ENCODE measurements at places on chromosomes 2 and 18.

- no peak for DNase-seq
These were observed 18.3 kb upstream of the ICOS start for GRCh38 chr2:203918264-203918663.

DNA sequence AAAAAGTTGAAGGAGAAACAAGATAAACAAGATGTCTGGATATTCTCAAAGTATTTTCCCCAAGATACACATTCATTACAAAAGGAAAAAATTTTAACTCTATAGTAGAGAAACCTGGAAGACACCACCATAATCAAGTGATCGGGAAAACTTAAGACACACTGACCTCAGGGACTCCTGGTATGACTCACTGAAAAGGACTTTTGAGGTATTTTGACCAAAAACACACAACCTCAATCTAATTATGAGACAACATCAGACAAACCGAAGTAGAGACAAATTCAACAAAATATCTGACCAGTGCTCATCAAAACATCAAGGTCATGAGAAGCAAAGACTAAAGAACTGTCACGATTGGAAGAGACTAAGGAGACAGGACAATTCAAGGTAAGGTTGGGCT, 34.7 kb downstream of the LPIN2 start:
- peak; percentile 55 for DNase-seq

- no peak for DNase-seq
These were observed 24.4 kb upstream of the ITM2C start for GRCh38 chr2:230840301-230840700.

GRCh38 chr2:1642066-1642861, 102.1 kb downstream of the PXDN start:
- DNase-seq = peak; percentile 75

DNA sequence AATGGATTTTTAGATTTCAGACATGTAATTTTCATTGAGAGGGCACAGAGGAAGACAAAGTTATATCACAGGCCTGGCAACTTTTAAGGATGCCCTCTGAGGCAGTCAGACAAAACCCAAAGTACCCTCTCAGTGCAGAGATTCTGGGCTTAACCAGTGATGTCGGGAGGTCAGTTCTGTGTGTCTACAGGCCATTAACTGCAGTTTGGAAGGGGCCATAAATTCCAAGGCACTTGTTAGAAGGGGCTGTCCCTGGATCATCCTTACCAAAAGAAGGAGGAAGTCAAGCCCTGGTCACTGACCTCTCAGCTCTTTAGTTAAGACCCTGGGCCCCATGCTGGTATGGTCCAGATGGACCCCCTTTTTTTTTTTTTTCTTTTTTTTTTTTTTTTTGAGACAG, 60.7 kb downstream of the LRRFIP1 start:
- DNase-seq = no peak

DNA sequence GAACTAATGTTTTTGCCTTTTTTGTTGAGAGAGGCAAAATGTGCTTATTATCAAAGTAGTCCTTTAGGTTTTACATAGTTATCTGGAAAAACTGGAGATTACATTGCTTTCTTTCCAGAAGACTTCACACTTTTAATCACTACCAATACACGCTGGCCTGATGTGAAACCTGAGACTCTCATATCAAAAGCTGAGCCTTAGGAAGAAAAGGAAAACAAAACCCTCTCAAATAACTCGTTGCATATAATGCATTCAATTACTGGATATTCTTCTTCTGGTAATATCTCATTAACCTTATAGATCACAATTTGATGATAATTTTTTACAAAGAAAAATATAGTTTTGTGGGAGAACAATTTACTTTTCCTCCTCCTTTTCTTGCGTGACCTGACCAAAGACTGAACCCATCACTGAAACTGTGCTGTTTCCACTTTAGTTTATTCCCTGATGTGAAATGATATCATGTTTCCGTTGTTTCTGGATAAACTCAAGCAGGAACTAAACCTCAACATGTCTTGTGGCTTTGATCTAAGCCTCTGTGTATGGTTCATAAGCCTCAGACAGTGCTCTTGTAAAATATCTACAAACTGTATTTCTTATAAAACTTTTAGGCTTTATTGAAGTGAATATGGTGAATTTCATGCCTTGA, 332.4 kb downstream of the GULP1 start:
- peak; percentile 69 for DNase-seq

- DNase-seq = peak; percentile 84
These were observed 173.3 kb upstream of the ZFP36L2 start for GRCh38 chr2:43399515-43400264.

- DNase-seq = no peak
These were observed 274.1 kb downstream of the ALPK2 start for GRCh38 chr18:58354791-58355190.

DNA sequence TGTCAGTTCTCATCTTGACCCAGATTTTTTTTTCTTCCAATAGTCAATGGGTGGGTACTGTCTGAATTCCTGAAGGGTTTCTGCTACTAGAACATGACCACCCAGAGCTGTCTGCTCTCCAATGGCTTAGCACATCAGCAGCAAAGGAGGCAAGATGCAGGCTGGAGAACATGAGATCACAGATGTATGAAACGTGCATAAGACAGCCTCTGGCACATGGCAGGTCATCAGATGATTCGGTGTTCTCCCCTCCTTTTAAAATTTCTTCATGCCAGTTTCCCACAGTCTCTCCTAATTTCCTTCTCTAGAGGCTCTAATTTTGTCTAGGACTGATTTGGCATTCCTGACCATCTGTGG, 359.3 kb upstream of the TNP1 start:
- no peak for DNase-seq

DNA sequence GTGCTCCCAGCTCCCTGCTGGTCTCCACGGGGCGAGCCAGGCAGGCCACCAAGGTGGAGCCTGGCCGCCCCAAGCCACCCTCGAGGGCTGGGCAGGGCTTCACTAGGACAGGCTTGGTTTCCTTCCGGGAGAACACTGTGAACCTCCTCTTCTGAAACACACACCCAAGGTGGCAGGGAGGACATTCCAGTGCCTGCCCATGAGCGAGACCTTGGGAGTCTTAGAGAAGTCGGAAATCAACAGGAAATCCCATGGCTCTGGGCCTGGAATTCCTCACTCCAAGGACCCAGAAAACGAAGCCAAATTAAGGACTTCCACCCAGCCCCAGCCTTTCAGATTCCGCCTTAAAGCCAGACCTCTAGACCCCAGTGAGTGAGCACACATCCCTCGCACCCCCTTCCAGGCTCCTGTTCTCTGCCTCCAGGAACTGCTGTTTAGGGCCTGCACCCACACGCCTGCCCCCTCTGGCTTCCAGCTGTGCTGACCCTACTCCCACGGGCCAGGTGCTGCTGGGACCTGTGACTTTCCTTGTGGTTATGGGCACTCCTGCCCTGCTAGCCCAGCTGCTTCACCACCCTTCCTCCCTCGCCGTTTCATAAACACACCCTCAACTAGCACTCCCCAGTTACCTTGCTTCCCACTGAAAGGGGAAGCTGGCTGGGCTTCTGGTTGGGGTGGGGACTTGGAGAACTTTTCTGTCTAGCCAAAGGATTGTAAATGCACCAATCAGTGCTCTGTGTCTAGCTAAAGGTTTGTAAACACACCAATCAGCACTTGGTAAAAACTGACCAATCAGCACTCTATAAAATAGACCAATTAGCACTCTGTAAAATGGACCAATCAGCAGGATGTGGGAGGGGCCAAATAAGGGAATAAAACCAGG, 13.7 kb downstream of the GPR17 start:
- no peak for DNase-seq

DNA sequence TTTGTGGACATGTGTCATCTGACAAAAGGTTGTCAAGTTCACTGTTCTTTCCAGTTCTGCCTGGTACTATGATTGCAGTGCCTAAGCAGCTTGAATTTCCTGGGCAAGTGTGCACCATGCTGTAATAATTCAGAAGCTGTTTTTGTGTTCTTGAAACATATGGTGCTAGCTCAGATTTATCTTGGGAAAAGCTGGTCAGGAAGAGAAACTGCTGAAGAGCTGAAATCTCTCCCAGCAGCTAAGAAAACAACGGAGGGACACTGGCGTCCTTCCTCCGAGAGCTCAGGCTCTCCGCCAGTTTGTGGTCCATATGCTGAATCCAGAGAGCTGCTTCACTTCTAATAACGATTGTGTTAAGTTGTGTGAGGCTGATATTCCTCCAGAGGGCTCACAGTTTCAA, 642.0 kb downstream of the DPP10 start:
- no peak for DNase-seq

GRCh38 chr18:80258640-80259039, 11.3 kb upstream of the PARD6G start:
- no peak for DNase-seq

GRCh38 chr18:48905513-48905912, 45.3 kb downstream of the SMAD7 start:
- peak; percentile 58 for DNase-seq

DNA sequence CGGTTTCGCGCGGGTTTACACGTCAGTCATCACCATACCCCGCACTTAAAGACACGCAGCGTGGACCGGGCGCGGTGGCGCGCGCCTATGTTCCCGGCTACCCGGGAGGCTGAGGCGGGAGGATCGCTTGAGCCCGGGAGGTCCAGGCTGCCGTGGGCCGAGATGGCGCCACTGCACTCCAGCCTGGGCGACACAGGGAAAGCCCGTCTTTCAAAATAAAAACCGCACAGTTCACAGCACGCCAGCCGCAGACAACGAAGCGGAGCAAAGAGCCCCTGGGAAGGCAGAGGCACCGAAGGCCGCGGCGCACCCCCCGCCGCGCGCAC, 328 bp downstream of the DTYMK start:
- no peak for DNase-seq

- DNase-seq = peak; percentile 62
These were observed 53.6 kb downstream of the STRN start for GRCh38 chr2:36912695-36913094.

- DNase-seq = peak; percentile 72
These were observed 106.4 kb downstream of the POLR1A start for GRCh38 chr2:85999061-85999831.

DNA sequence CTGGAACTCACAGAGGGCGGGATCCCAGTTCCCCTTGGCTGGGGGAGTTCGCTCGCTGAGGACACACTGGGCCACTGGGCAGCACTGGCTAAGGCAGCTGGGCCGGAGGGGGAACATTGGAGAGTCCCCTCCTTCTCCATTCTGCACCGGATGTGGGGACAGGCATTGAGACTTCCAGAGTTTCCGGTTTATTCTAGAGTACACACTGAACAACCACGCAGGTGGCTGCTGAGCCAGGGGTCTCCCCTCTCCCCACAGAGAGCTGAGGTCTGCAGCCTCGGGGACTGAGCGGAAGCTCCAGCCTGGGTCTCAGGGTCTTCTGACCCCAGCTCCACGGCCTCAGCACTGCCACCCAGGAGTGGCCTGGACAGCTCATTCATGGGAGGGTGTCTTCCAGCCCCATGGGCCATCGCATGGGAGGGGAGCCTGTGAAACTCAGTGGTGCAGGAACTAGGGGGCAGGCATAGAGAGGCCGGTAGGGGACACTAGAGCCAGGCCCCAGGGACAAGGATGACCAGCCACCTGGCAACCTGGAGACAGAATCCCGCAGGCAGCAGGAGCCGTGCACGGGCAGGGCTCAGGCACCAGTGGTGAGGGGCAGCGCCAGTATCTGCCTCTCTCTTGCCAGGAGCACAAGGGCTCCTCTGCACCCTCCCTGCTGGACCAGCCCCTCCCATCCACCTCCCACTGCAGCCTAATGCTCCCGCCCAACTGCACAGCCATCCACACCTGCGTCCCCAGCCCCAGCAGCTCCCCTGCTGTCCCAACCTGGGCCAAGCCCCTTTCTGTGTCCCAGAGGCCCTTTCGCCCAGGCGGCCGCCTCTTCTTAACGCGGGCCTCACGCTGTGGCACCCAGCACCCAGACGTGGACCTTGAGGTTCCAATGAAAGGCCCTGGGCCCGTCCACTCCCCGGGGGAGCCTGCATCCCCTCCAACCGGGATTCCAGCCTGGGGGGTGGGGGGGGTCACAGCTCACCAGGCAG, 45.1 kb upstream of the GPC1 start:
- no peak for DNase-seq

DNA sequence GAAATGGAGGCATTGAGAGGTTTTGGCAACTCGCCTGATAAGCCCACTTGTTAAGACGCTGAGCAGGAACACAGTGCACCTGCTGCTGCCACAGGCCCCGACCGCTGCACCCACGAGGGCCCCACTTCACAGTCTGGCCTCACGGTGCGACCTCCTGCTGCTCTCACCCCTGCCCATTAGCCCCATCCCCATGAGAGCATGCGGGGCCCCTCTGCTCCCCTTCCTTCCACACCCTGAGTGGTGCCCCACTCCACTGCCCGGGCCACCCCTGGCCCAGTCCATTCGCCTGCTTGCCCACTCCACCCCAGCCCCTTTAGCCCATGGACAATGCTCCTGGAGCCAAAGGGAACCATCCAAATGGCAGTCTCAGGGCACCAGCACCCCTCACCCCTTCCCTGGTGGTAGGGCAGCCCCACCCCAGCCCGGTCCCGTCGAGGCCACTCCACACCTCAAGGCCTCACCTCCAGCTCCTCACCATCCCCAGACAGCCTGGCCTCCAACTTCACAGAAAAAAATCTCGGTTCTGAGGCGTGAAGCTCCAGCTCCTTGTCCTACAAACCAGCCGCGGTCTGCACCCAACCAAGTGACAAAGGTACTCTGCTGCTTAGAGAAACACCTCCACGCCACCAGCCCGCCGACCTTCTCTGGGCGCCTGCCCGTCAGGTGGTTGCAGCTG, 6.7 kb upstream of the GPR55 start:
- DNase-seq = no peak

- no peak for DNase-seq
These were observed at the start of gene SLC23A3 for GRCh38 chr2:219169930-219170654. SLC23A3 (minus strand) TSS chr2:219170029; CDS start chr2:219169984, 45 bp downstream.

- DNase-seq = no peak
These were observed 20.6 kb downstream of the CIDEA start for GRCh38 chr18:12274793-12275192.

DNA sequence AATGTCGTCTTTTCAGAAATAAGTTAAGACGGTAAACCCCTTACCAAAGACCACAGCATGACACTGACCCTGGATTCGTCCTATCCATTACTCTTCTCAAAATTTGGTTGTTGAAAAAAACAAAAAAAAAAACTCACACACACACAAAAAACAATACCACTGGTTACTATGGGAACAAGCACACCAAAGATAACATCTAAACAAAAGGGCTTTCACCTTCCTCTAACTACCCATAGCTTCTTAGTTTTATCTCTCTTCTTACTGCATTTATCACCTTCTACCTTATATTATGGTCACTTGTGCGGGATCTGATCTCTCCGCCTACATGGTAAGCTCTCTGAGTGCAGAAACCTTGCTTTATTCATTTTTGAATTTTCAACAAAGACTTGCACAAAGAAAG, 192.7 kb downstream of the STK39 start:
- DNase-seq = no peak

GRCh38 chr2:30459140-30459539, 12.1 kb downstream of the LCLAT1 start:
- no peak for DNase-seq

DNA sequence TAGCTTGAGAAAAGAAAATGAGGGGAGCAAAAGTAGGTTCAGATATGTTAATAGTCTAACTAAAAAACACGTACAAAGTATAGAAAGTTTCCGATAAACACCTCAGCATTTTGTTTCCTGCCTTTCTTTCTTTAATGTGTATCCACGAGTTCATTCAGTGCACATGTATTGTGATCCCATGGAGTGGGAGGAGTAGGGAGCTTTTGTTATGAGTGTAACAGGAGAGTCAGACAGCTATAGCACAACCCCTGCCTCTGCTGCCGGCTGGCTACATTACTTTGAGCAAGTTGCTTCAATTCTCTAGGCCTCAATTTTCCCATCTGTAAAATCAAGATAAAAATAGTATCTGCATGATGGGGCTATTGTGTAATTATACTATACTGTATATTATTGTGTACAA, 249.2 kb upstream of the FIGN start:
- no peak for DNase-seq

- DNase-seq = no peak
These were observed 69.6 kb downstream of the APLF start for GRCh38 chr2:68537011-68537410.

- DNase-seq = no peak
These were observed 95.3 kb upstream of the TEX51 start for GRCh38 chr2:126803434-126803775.
